ENCODE measurements at places on chromosomes 1 and 21. TPM values are rescaled to one million over a fixed set of nuclear protein-coding genes. Genes with fewer than 3 reads are reported as not detected.

GRCh38 chr1:205274041-205274691 lies 46.4 kb downstream of the TMCC2 start:
- no peak overlapping the region for H3K4me3 ChIP-seq
- no peak overlapping the region for H3K27ac ChIP-seq
- H3K27me3 ChIP-seq = no peaks in the 10 kb centered on the region
- DNase-seq = no peak
- H3K4me1 ChIP-seq = peaks cover 5% of the 10 kb centered on the region

DNA sequence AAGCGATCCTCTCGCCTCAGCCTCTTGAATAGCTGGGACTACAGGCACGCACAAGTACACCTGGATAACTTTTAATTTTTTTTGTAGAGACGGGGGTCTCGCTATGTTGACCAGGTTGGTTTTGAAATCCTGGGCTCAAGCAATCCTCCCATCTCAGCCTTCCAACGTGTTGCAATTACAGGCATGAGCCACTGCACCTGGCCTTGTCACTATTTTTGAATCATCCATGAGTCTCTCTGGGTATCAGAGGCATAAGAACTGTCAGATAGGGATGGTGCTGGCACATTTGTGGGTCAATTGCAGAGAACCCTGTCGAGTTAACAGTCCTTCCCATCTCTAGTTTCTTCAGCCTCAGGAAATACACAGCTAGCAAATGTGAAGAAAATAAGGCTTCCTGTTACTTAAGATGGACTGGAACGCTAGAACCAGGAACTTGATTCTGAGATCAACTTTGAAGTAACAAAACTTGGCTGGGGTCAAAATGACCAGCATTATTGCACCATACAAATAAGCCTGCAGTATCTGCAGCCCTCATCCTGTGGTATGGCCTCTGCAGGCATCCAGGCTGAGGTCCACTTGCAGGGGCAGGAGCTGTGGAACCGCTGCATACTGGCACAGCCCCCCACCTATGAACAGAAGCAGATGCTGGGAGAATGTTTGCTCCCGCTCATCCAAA lies 124.3 kb upstream of the GADD45A start:
- no peaks in the 10 kb centered on the region for H3K27me3 ChIP-seq
- peaks cover 10% of the 10 kb centered on the region for H3K4me1 ChIP-seq
- no peak overlapping the region for H3K27ac ChIP-seq
- no peak for DNase-seq

- H3K36me3 ChIP-seq = no peaks in the 10 kb centered on the region
- H3K4me3 ChIP-seq = no peak overlapping the region
- H3K27ac ChIP-seq = no peak overlapping the region
- no peaks in the 10 kb centered on the region for H3K27me3 ChIP-seq
- no peak for DNase-seq
- no peaks in the 10 kb centered on the region for H3K4me1 ChIP-seq
These were observed 586 bp downstream of the CHI3L2 start for GRCh38 chr1:111227851-111228747.

DNA sequence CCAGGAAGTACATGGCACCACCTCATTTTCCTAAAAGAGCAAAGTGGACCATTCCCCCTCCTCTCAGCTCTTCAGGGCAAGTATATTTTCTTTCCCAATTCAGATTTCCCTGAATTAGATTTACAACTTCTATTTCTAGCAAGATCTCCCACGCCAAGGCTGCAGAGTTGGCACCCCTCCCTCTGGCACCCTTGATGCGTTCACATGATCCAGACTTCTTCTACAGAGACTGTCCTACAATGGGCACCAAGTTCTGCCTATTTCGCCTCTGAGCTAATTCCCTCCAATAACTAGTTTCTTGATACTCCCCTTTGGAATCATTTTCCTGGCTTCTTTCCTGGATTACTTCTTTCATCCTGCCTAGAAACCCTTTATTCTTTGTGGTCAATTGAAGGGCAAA lies 122.0 kb downstream of the CDC7 start:
- peaks cover 8% of the 10 kb centered on the region for H3K4me1 ChIP-seq
- no peak for DNase-seq
- no peak overlapping the region for H3K4me3 ChIP-seq

- no peak overlapping the region for H3K4me3 ChIP-seq
- H3K27me3 ChIP-seq = no peaks in the 10 kb centered on the region
- H3K4me1 ChIP-seq = peaks cover 56% of the 10 kb centered on the region
- no peaks in the 10 kb centered on the region for H3K36me3 ChIP-seq
- DNase-seq = no peak
- H3K27ac ChIP-seq = peak overlapping the region; percentile 86
These were observed 76.0 kb upstream of the PPM1J start for GRCh38 chr1:112790920-112791722.

GRCh38 chr1:152870831-152871730 lies 7.0 kb upstream of the SMCP start:
- H3K4me1 ChIP-seq = peaks cover 2% of the 10 kb centered on the region
- H3K27me3 ChIP-seq = no peaks in the 10 kb centered on the region
- H3K4me3 ChIP-seq = no peak overlapping the region
- no peaks in the 10 kb centered on the region for H3K36me3 ChIP-seq
- no peak overlapping the region for H3K27ac ChIP-seq

The PRELP gene
- total RNA-seq = 3.2 TPM

The SAMD13 gene
- 4.5 TPM for total RNA-seq

The PGLYRP4 gene
- not detected for total RNA-seq

Data from mesothelial cell of epicardium (in vitro differentiated cells).